ENCODE measurements at places on chromosomes 6 and 20.
A peak's percentile ranks its signal among the peaks of the same experiment; 100 is the strongest.

DNA sequence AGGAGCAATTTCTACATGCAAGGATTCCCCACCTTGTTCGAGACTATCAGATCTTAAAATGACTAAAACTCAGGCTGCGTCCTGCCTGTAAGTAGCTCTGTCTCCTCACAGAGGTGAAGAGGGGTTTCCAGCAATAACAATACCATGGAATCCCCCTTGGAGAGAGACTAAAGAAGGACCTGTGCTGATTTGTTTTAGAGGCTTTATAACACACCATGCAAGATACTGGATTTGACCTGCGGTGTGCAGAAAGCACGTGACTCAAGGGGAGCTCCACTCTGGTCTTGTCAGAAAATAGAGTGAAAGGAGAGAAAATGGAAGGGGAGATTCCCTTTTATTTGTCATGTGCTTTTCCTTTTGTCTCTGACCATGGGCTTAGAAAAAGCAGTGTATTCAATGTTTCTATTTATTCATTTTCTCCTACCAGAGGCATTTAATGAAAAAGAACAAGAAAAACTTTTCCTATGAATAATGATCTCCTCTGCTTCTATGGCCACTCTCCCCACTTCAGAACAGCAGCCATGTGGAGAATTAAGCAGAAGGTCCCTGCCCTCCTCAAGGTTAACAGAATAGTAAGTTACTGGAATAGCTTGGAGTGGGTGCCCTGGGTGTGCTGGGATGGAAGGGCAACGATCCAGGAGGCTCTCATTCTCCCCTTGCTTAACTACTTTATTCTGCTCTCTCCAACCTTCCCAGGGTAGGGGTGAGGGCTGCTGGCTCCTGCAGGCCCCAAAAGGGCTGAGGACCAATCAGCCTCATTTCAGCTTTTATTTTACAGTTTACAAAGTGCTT is 19.2 kb upstream of the MRPS10 start:
- DNase-seq, result peak; percentile 15

DNA sequence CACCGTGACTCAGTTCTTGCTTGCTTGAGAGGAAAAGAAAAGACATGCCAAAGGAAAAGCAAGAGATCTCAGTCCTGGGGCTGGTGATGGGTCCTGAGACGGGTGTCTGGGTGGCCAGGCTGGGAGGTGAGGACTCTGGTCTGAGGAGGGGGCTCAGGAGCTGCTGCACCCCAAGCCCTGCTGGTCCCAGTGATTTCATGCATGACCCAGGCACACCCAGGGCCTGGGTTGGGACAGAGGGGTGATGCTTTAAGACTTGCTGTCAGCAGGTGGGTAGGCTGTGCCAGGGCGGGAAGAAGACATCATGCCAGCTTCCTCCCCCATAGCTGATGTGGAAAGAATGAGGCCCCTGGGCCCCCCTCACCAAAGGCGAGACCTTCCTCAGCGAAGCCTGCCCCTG is 65.1 kb upstream of the PMEPA1 start:
- DNase-seq, result no peak

GRCh38 chr6:52881662-52881995 is 27.9 kb downstream of the GSTA3 start:
- no peak for DNase-seq

DNA sequence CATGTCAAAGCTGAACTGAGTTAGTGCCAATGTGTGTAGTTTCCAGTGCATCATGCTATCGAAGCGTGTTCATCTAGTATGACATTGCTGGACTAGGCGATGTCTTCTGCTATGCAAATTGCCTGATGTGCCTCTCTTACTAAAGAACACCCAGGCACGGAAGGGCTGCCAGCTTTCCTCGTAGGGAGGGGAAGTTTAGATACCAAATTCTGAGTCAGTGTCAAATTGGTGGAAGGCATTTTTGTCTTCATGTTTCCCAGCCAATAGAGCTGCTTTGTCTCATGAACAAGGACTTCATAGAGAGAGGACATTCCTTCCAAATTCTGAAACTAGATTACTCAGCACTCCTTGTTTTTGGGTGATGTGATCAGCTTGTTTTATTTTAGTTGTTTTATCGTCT is 320.1 kb downstream of the BTBD3 start:
- no peak for DNase-seq

DNA sequence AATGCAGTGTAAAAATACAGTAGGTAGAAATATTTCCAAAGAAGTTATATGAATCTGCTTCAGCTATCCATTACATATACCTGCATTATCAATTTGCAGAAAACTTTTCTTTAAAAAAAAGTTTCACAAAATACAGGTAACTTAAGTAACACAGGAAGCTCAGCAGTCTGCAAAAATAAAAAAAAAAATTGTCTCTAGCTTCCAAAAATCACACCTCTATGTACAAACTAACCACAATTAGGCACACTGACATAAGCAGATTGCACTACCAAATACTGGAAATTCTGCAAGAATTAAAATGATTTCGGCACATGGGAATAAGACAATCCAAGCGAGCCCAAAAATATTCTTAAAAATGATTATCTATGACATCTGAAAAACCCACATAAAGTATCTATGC is 41.2 kb downstream of the ME1 start:
- DNase-seq, result no peak

DNA sequence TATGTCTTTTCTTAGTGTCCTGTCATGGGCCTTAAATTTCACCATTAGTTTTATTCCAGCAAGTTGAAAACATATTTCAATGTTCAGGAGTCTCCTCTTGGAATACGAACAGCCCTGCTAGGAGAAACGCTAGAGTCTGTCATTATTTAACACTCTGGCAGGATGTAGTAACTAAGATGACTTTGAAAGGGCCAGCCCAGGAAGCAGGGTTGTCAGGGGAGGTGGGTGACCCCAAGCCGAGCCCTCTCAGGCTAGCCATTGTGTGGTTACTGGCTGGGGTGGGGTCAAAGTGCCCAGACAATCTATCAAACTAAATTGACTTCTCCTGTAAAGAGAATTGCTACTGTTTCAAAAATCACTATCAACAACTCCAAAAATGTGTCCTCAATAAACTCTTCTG is 67.8 kb downstream of the LY86 start:
- peak; percentile 37 for DNase-seq

GRCh38 chr20:32362901-32363364 is 4.8 kb downstream of the ASXL1 start:
- DNase-seq, result no peak

Data from activated T-cell treated with anti-CD3 and anti-CD28 coated beads, Interleukin-2, amount 50 U/mL, for 48 hours (primary cell).